Stimulated activated CD8-positive, alpha-beta memory T cell treated with anti-CD3 and anti-CD28 coated beads, Interleukin-4, amount 100 ng/mL, for 4 hours (primary cell): ENCODE measurements at places on chromosomes 11 and 22.

GRCh38 chr11:93073026-93073425 is 103.6 kb downstream of the MTNR1B start:
- no peak for DNase-seq

DNA sequence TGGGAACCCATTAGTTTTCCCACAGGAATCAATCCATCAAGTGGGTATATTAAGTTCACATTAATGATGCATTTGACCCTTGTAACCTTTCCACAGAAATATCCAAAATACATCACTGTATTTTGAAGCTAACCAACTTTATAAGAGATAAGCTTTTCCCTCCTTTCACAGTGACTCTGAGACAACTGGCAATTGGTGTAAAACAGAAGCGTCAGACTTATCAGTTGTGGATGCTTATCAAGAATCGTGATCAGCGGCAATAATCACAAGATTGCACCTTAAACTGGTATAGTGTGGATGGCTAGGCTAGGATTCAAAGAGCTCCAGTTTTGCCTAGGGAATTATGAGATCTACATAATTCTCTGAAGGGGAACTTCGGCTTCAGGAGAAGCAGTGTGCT is 73.1 kb downstream of the USP35 start:
- no peak for DNase-seq

DNA sequence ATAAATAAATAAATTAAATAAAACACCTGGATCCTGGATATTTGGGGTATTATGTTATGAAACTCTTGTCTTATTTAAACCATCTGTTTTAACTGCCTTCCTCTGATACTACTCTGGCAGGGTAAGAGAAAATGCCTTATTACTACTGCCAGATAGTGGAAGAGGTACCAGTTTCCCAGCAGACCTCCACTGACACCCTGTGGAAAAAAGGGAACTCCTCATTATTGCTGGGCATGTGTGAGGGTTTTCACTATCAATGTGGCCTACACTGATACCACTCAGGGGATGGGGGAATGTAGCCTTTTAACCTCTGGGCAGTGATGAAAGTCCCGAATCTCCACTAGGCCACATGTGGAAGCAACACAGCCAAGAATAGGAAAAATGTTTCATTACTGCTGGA is 121.0 kb downstream of the LUZP2 start:
- no peak for DNase-seq

DNA sequence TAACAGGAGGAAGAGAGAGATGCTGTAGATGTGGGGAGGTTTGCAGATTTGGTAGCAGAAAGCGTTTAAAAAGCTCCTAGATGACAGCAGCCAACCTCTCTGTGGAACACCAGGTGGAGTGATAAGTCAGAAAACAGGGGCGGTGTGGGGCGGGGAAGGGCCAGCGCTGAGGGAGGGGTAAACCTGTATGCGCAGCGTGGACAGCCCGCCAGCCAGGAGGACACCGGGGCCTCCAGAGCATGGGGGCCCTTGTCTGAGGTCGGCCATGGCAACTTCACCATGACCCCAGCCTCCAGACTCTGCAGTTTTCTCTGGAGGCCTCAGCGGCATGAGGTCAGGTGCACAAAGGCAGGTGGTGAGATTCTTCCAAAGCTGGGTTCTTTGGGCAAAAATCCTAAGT is 423.7 kb downstream of the BRD1 start:
- no peak for DNase-seq

GRCh38 chr11:128596250-128596649 is 8.9 kb upstream of the ETS1 start:
- no peak for DNase-seq

- no peak for DNase-seq
Measured at GRCh38 chr11:811446-812245, 1.9 kb downstream of the RPLP2 start.

DNA sequence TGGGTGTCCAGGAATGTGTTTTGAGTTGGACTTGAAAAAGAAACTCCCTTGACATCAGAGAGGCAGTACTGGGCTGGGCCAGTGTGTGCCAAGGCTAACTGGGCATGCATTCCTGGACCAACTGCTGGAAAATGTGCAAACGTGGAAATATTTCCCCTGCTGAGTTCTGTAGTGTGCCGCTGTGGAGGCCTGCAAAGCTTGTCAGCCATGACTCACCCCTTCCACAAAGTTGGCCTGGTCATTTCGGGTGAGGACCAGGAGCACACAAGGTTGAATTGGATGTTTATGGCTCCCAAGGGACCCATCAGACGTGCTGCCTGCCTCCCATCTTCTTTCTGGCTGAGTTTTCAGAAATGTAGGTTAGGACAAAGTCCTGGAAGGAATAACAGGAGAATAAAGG is 513.1 kb downstream of the MIAT start:
- DNase-seq = no peak

- no peak for DNase-seq
Measured at GRCh38 chr22:48031589-48031988, 1269.1 kb downstream of the TBC1D22A start.

GRCh38 chr11:128579798-128580504 is 7.4 kb downstream of the ETS1 start:
- no peak for DNase-seq

- DNase-seq = no peak
Measured at GRCh38 chr11:45414088-45414487, 127.9 kb upstream of the SYT13 start.

GRCh38 chr11:121437018-121437685 is 15.0 kb upstream of the SORL1 start:
- no peak for DNase-seq

DNA sequence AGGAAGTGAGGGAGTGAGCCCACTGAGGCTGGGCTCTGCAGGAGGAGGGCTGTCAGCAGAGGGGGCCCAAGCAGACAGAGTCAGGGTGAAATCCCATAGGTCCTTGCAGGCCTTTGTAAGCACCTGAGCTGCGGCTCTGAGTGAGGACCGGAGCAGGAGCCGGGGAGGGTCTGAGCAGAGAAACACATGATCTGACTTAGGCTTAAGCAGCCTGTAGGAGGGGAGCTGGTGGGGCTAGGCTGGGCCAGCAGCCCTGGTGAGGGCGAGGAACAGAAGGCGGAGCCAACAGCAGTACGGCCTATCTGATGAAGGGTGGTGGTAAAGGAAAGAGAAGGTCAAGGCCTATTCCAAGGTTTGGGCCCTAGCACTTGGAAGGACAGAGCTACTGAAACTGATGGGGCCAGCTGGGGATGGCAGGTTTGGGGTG is 26.9 kb upstream of the CBX7 start:
- DNase-seq = no peak

- DNase-seq = no peak
Measured at GRCh38 chr11:2824851-2825250, 60.7 kb downstream of the CDKN1C start.

- no peak for DNase-seq
Measured at GRCh38 chr11:103953797-103954486, 82.5 kb upstream of the DDI1 start.

DNA sequence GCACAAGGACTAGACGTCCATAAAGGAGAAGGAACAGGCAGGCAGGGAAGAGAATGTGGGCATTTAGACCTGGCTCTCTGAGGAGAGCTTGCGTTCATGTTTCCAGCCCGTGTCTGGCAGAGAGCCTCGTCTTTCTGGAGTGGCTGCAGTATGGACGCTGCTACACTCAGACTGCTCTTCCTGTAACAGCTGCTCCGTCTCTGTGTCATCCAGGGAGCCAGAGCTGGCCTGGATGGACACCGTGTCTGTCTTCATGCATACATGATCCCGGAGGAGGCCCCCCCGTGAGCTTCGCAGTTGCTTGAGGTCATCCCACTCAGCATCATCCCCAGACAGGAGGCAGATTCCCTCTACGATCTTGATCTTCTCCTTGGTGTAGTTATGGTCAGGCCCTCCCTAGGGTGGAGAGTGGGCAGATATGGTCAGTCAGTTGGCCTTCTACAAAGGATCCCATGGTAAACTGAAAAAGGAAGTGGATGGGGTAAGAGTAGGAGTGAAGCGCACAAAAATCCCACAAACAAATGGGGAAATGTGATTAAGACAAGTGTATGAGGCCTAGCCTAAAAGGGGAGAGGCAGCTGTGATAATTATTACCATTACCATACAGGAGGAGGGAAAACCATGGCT is 13.0 kb upstream of the CKAP5 start:
- DNase-seq = no peak

DNA sequence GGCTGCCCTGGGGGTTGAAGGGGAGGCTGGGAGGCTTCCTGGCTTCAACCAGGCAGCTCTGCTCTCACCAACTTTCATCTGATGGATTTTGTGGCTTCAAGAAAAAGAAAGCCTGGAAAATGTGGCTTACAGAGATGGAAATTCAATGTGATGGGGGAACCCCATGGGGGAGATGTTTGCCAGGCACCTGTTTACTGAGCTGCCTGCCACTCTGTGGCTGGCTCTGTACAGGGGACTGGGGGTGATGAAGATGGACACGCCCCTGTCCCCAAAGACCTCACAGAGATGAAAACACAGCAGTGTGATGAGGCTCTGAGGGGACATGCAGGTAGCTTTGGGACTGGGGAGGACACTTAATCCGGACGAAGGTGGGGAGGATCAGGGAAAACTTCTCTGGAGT is 10.1 kb downstream of the TMEM258 start:
- DNase-seq = no peak

GRCh38 chr11:47340010-47340409 is 12.5 kb downstream of the MYBPC3 start:
- no peak for DNase-seq

DNA sequence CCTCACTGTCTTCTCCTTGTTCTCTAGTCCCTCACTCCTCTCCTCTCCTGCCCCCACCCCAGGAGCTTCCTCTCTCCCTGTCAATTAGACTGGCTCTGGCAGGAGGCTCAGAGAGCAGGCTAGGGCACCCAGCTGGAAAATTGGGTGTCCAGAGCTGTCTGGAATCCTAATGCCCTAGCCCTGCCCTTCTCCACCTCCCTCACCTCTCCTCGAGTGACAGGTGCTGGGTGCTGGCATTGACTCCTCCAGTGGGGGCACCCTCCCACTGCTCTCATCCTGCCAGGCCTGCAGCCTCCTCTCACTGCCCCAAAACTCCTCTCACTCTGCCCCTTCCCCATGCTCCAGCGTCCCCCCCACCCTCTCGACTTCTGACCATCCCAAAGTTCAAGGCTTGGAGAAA is 68.9 kb downstream of the CYTH4 start:
- no peak for DNase-seq

DNA sequence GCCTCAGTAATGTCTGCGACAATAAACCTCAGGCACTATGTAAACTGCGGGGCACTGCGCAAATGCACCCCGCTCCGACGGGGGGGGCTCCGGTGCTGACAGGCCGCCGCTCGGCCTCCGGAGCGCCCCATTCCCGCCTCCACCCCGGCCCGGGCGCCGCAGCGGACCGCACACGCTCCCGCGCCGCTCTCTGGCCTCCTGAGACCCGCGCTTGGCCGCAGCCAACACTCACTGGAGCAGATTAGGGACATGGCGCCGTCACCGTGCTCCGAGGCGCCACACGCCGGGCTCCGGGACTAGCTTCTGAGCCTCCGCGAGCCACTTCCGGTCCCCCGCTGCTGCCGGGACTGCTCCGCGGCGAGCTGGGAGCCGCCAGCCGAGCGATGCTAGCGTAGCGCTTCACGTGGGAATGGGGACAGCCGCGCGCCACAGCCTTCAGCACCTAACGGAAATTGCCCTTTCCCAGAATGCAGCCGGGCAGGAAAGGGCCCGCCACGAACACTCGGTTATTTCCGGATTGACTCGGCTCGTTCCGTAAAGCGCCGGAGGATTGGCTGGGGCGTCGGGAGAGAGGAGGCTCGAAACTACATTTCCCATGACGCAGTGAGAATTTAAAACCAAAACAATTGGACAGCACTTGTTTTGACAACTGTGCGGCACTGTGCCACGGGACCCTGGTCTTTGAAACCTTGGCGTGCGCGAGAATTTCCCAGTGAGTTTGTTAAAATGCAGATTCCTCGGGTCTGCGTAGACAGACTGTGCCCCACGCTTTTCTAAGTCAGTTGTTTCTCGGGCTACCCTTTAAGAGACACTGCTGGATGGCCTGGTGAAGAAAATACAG is at the start of gene PRPF19:
PRPF19 (minus strand) TSS at position 454 of the 841 bp plus-strand sequence; CDS start at position 251, 203 bp downstream.
- peak; percentile 94 for DNase-seq

- no peak for DNase-seq
Measured at GRCh38 chr11:2728663-2729332, 29.0 kb upstream of the KCNQ1OT1 start.

DNA sequence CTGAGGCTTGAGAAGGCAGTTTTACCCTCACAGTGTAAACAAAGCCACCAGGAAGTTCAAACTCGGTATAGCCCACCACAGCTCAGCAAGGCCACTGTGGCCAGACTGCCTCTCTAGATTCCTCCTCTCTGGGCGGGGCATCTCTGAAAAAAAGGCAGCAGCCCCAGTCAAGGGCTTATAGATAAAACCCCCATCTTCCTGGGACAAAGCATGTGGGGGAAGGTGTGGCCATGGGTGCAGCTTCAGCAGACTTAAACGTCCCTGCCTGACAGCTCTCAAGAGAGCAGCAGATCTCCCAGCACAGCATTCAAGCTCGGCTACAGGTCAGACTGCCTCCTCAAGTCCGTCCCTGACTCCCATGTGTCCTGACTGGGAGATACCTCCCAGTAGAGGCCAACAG is 69.7 kb downstream of the TTC28 start:
- DNase-seq = no peak

GRCh38 chr11:9535189-9535781 is 38.2 kb upstream of the WEE1 start:
- DNase-seq = peak; percentile 80

DNA sequence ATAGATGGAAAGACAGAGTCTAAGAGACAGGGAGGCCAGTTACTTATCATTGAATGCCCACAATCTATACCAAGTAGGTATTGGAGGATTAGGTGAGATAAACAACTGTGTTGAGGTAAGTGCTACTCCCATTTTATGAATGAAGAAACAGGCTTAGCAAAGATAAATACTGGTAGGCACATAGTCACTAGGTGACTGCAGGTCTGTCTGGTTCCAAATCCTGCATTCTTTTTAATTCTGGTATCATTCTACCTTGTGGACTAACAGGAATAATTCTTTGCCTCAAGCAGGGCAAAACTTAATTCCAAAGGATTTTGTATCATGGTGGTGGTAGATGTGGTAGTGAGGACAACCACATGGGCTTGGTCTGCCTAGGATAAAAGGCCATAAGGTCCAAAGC is 28.4 kb downstream of the RNF169 start:
- no peak for DNase-seq

GRCh38 chr11:132050577-132051165 is 680.3 kb downstream of the NTM start:
- DNase-seq = no peak

- no peak for DNase-seq
Measured at GRCh38 chr22:38608992-38609750, 39.2 kb upstream of the DMC1 start.
